ENCODE measurements at places on chromosomes 11 and 22.

GRCh38 chr11:124759266-124760204 lies 2.6 kb downstream of the ESAM start:
- DNase-seq = no peak
- H3K27me3 ChIP-seq = peaks cover 44% of the 10 kb centered on the region
- no peak overlapping the region for H3K4me3 ChIP-seq
- no peaks in the 10 kb centered on the region for H3K36me3 ChIP-seq
- H3K4me1 ChIP-seq = peaks cover 31% of the 10 kb centered on the region
- H3K27ac ChIP-seq = no peak overlapping the region

GRCh38 chr11:33716243-33716642 lies 15.6 kb upstream of the C11orf91 start:
- H3K27ac ChIP-seq = no peak overlapping the region
- H3K4me1 ChIP-seq = no peaks in the 10 kb centered on the region
- H3K27me3 ChIP-seq = no peaks in the 10 kb centered on the region

GRCh38 chr11:120941000-120941399 lies 82.9 kb upstream of the TBCEL start:
- H3K27ac ChIP-seq = no peak overlapping the region
- no peaks in the 10 kb centered on the region for H3K27me3 ChIP-seq
- H3K4me3 ChIP-seq = no peak overlapping the region
- DNase-seq = no peak
- H3K36me3 ChIP-seq = no peaks in the 10 kb centered on the region
- H3K4me1 ChIP-seq = no peaks in the 10 kb centered on the region

DNA sequence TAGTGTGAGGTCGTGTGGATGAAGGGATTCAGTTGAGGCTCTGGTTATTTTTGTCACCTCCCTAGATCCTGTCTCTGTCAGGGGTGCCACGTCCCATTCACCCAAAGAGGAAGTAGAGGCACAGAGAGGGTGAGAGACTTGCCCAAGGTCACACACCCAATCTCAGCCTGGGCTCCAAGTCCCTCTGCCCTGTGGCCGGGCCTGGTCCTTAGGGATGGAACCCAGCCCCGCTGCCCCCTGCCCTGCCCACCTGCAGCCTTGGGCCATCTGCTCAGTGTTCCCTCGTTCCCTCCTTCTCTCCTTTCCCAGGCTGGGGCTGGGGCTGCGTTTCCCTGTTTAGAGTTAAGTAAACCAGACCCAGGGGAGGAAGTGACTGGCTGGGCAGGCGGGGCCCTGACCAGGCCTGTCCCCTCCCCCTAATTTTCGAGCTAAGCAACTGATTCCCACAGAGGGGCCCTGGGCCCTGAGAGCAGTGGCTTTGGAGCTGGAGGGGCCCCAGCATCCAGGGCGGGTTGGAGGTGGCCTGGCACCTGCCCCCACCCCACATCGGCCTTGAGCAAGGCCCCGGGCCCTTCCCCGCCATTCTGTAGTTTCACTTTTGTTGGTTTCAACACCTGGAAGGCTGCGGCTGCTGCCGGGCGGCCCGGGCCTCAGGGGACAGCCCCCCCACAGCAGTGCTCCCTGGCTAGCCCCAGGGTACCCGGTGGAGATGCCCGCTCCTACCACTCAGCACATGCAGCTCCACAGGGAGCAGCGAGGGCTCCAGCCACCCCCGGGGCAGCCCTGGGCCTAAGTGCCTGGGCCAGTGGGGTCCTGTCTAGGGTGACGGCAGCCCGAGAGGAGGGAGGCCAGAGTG lies 1.5 kb downstream of the TCIRG1 start:
- no peaks in the 10 kb centered on the region for H3K36me3 ChIP-seq
- H3K27ac ChIP-seq = peak overlapping the region; percentile 92
- no peaks in the 10 kb centered on the region for H3K27me3 ChIP-seq

- no peaks in the 10 kb centered on the region for H3K27me3 ChIP-seq
- no peaks in the 10 kb centered on the region for H3K36me3 ChIP-seq
- H3K4me3 ChIP-seq = no peak overlapping the region
- DNase-seq = no peak
- H3K27ac ChIP-seq = no peak overlapping the region
These were observed 1330.2 kb downstream of the LRRC4C start for GRCh38 chr11:40129266-40129665.

- DNase-seq = no peak
- H3K4me1 ChIP-seq = no peaks in the 10 kb centered on the region
- H3K4me3 ChIP-seq = no peak overlapping the region
- H3K27ac ChIP-seq = no peak overlapping the region
- H3K36me3 ChIP-seq = no peaks in the 10 kb centered on the region
These were observed 4.5 kb downstream of the TRIM29 start for GRCh38 chr11:120133216-120134105.

DNA sequence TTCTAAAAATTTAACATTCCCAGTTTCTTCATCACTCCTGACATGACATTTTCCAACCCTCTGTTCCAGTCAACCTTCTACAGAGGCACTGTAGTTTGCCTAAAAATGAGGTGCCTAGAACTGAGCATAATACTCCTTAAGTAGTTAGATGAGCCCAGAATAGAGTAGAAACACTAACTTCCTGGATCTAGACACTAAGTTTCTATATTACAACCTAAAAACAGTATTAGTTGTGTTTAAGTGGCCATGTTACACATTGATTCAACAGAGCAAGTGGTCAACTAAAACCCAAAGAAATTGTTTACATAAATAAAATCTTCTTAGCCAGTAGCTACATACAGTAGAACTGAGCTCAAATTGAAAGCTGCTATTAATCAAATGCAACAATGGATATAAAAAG lies 1.3 kb downstream of the HPS5 start:
- peaks cover 9% of the 10 kb centered on the region for H3K36me3 ChIP-seq
- H3K27me3 ChIP-seq = no peaks in the 10 kb centered on the region
- peak overlapping the region; percentile 11 for H3K4me3 ChIP-seq
- H3K4me1 ChIP-seq = peaks cover 51% of the 10 kb centered on the region
- DNase-seq = no peak

GRCh38 chr22:18109410-18110193 lies 1.0 kb upstream of the TUBA8 start:
- H3K27ac ChIP-seq = no peak overlapping the region
- H3K4me1 ChIP-seq = peaks cover 14% of the 10 kb centered on the region
- DNase-seq = no peak
- no peaks in the 10 kb centered on the region for H3K36me3 ChIP-seq
- H3K4me3 ChIP-seq = no peak overlapping the region

DNA sequence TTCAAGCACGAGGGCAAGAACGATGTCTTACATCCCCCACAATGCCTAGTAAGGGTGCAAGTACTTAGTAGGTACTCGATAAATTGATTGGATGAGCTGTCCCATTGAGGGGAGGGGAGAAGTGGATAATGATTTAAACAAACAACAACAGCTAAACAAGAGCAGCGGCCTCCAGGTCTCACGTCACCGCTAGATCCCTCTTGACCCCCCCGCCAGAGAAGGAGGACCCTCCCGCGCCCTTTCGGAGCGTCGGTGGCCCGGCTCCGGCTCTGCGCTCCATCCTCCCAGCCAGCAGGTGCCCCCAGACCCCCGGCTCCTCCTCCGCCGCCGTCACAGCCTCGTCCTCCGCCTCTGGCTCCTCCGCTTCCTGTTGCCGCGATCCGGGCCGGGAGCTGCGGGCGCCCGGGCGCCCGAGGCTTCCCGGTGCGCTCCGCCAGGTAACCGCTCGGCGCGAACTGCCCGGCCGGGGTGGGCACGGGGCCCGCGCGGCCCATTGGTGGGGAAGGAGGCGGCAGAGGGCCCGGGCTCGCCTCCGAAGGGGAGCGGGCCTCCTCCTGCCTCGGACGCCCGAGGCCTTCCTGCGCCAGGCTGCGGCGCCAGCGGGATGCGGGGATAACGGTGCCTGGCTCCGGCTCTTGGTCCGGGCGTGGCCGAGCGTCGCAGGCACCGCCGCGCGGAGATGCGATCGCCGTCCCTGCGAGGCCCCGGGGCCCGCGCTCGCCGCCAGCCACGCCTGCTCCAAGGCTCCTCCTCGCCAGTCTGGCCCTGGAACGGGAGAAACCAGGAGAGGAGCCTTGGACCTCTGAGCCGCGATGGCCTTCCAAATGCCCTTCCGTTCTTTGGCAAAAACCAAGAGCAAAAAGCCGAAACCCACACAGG lies at the start of gene TLCD5:
Gene TLCD5 (plus strand): TSS at position 368 of the 879 bp plus-strand sequence. CDS start 2,143 bp downstream, outside the sequence.
- H3K36me3 ChIP-seq = no peaks in the 10 kb centered on the region
- H3K27ac ChIP-seq = no peak within 1 kb of the TSS
- H3K4me1 ChIP-seq = no peaks in the 10 kb centered on the region
- H3K4me3 ChIP-seq = peak within 1 kb of the TSS; percentile 27
- peak; percentile 53 for DNase-seq

- H3K27ac ChIP-seq = no peak overlapping the region
- H3K27me3 ChIP-seq = no peaks in the 10 kb centered on the region
- H3K36me3 ChIP-seq = no peaks in the 10 kb centered on the region
- no peak for DNase-seq
- H3K4me1 ChIP-seq = no peaks in the 10 kb centered on the region
- H3K4me3 ChIP-seq = no peak overlapping the region
These were observed 39.7 kb upstream of the ACCSL start for GRCh38 chr11:44008088-44008501.

Data from CD8-positive, alpha-beta memory T cell (primary cell).